ENCODE measurements at places on chromosomes 3 and 15.

- DNase-seq: no peak
These were observed 41.9 kb downstream of the AMOTL2 start for GRCh38 chr3:134332344-134332743.

- no peak for DNase-seq
These were observed 25.1 kb upstream of the HERC1 start for GRCh38 chr15:63858881-63859280.

GRCh38 chr15:64915518-64916227 lies 4.0 kb downstream of the ANKDD1A start:
- no peak for DNase-seq

- DNase-seq: no peak
These were observed 6.7 kb downstream of the KNSTRN start for GRCh38 chr15:40388941-40389823.

DNA sequence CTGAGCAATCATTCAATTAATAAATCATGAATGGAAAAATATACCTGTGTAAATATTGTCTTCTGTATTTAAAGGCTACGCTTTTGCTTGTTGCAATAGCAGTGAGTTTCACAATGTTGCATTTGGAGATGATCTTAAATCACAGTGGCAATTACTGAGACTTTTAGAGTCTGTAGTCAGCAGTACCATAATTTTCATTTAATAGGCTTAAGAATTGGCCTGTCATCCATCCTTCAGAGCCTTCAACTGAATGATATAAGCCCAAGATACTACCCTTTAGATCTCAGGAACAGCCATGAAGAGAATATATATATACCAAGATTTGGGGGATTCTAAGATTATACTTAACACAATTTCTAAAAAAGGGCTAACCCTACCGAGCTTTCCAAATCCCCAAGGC lies 458.1 kb downstream of the GBE1 start:
- DNase-seq: no peak

GRCh38 chr3:128380295-128380694 lies 86.4 kb downstream of the DNAJB8 start:
- DNase-seq: no peak
